Caco-2 (cell line): ENCODE measurements at places on chromosomes 7 and 10.

DNA sequence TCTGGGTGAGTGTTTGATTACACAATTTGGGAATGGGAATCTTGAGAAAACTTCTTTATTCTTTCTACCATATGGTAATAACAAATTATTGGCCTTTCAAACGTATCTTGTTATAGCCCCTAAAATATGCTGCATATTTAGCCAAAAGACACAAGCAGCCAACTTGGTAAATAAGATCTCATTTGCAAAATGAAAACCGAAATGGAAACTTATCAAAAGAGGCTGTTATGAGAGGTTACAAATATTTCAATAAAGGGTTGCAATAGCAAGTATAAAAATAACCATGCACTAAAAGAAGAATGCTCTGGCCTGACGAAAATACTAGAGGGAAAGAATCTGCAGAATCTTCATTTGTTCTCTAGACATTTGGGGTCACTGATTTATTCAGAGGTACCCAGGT, 259.5 kb upstream of the LRRN3 start:
- DNase-seq: no peak

DNA sequence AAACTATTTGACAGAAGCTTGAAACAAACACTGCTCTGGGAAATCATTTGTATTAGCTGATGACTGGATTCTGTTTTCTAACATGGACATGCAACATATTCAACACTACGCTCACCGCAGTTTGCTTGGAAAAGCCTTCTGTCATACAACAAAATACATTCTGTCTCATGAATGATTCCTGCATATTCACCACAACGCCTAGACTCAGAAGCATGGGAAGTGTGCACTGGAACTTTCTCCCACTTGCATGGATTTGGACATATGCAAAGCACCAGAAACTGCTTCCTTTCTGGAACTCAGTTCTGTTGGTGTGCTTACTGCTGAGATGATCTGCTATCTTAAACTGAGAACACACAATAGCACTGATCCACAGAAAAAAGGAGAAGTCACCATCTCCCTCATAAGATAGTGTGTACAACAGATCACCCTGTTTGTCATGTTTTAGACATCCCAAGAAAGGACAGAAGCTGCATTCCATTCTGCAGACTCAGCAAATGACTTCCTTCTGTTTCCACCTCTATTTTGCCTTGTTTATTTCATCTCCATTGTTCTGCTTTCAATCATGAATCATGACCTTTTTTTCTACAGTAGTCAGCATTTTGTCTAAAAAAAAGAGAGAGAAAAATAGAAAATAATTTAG, 115.8 kb downstream of the HTR7 start:
- DNase-seq: no peak

DNA sequence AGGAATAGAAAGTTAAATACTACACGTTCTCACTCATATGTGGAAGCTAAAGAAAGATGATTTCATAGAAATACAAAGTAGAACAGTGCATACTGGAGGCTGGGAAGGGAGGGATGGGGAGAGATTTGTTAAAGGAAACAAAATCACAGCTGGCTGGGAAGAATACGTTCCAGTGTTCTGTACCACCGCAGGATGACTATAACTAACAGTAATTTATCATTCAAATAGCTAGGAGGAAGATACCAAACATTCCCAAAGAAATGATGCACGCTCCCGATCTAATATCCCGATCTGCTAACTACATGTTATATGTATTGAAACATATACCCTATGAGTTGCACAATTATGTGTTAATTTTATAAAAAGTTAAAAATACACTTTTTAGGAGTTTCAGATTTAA, 162.3 kb downstream of the ZMYND11 start:
- no peak for DNase-seq

DNA sequence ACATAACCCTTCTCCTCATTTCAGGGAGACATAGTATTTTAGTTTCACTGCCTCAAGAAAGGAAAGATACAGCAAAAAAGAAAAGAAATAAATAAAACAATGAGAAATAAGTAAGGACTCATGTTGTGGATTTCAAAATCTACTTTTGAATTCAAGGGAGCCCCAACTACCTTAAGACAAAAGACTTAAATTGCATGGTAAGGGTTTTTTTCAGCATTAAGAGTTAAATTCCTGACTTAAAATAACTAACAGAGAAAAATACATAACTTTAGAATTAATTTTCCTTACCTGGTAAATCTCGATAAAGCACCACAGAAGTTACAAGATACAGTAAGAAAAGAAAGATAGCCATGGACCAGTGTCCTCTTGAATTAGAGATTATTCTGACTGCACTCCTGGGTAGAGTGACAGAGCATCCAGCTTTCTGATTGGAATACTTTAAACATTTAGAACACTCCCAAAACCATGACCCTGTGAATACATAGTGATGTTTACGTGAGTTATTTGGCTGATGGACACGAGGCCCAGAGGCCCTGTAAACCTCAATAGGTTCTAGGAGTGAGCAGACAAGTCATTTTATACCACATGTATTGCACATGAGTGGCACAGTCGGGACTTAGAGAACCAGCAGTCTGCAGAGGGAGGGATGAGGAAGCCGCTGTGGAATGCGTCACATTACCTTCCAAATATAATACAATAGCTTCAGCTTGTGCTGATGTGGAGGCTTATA, 292.5 kb upstream of the SEMA3C start:
- no peak for DNase-seq

DNA sequence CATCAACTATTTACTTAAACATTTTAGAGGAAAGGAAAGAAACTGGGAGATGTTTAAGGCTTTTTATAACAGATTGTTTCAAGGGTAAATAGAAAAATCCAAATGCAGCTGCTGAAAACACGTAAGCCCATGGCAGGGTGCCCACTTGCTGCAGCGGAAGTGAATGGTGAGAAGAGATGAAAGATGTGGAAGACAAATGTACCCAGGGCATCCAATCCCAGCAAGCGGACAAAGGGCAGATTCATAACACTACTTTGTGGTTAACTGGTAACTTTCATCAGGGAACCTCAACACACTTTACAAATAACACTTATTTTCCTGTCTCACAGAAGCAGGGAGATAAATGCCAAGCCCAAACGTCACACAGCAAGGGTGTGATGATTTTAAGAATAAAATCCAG, 358.4 kb downstream of the KCNMA1 start:
- DNase-seq: no peak

GRCh38 chr7:155336812-155337602, 39.3 kb downstream of the INSIG1 start:
- DNase-seq: no peak

GRCh38 chr7:116218051-116218645, 7.8 kb downstream of the TES start:
- no peak for DNase-seq

DNA sequence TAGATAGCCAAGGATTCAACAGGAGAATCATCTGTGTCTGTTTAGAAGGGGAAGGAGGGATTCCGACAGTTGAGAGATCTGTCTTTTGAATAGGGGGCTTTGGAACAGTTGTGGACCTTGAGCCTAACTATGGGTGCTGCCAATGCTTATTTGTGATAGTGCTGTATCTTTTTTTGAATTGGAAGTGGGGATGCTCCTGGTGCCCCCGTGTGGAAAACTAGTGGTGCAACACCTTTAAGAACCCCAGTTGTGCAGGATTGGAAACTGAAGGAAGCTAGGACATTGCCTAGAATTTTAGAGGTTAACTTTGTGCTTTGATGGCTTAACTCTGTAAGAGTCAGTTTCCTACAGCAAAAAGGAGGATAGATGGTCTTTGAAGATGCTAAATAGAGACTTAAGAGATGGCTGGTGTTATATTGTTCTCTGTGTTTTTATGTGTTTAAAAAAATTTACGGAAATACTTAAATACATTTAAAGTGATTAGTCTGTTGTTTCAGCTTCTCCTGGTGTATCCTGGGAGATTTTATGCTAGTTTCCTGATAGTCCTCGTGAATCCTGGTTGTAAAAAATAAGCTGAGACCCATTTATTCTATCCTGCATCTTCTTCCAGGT, 69.3 kb downstream of the AP3M1 start:
- peak; percentile 53 for DNase-seq

DNA sequence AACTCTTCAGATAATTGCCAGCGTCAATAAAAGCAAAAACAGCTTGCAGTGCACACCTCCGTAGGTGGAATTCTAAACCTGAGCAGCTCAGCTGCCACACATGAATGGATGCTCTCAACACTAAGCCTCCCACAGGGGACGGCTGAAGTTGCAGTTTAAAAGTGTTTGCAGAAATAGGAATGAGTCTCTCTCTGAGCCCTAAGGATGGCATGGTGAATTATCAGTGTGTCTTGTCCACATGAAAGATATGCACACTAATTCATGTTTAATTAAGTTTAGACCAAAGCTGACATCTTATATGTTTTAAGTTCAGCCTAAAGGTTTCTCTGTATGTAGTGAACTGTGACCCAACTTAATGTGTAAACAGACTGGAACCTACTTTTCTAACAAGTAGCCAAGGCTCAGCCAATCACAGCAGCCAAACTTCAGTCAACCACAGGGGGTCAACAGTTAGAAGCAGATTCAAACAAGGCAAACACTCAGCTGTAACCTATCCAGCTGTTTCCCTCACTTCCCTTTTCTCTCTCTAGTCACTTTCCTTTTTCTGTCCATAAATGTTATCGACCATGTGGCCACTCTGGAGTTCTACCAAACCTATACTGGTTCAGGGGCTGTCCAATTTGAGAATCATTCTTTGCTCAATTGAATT, 38.1 kb downstream of the CTTNBP2 start:
- no peak for DNase-seq
